ENCODE measurements at places on chromosomes 3 and 15.

DNA sequence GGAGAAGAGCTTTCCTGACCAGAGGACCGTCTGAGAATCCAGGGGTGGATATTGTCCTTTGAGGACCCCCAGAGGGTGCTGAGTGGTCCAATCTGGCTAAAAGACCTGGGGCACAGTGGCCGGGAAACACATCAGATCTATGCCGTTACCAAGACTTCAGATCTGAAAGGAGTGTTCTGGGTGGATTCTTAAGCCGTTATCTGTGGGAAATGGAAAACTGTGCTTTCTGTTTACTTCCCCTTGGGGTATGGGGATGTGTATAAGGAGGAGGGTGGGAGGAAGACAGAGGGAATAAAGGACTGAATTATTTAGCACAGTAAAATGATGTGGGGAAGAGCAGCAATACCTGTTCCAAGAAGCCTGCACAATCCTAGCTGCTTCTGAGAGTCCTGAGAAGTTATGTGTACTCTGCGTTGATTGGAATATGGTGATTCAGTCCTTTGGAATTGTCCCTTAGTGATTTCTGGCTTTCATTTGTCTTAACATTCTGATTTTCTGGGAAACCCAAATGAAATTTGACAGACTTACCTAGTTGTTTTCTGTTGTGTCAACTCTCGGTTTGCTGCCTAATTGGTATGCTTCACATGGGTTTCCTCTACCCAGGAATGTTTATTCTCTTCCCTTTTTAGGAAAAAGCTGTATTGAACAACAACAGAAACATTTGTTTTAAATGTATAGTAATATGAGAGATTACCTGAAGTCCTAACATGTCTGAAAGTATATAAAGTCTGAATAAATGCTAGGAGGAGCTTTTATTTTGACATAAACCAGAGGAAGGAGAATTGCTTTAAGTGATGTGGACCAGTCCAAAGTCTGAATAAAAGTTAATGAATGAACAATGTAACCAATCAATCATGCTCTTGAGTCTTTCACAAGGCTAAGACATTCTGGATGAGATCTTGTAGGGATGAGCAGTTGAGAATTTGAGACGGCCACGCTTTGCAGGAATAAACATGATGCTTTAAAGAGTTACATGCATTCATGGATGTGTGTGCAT, 427.1 kb upstream of the C2CD4B start:
- DNase-seq: no peak

DNA sequence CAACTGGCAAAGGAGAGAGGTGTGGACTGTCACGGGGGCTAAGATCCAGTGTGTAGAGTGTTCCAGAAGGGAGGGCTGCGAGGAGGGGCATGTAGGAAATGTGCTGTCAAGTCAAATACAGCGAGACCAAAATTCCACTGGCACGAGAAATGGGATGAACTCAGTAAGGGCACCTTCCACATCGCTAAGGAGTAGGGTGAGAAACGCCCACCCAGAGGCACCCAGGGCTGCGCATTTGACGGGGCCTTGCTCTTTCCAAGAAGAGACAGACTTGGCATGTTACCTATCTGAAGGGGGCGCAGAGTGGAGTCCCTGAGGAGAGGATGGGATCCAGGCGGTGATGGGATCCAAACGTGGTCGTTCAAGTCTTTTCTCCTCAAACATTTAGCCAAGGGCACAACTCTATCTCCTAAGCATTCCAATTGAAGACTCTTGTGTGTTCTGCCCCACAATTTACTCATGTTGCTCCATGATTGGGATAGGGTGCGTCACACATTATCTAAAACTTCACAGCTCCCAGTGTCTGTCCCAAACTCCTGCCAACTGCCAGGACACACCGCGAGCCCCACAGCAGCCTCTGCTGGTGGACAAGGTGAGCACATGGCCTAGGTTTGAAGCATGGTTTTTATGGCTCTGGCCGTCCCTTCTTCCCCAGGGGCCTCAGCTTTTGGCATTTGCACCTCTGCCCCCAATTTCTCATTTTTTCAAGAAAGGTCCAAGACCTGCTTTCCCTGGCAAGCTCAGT, 7.6 kb downstream of the SELENOS start:
- DNase-seq: no peak

DNA sequence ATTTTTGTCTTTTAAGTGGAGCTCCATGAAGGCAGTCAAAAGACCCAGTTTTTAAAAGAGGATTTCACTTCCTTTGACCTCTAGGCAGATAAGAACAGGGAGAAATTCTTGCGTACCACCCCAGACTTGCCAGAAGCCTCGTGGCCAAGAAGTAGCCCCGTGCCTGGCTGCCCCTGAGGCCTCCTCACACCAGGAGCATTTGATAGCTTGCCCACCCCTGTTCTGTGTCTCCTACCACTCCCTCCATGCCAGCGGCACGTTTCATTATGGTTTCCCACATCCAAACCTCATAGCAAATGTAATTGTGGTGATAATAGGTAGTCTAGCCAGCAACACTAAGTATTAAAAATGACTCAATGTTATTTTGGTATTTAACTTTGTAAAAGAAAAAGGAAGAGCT, 107.7 kb downstream of the GHSR start:
- DNase-seq: no peak

- DNase-seq: peak; percentile 33
Measured at GRCh38 chr15:69679623-69680228, 227.1 kb downstream of the RPLP1 start.

- no peak for DNase-seq
Measured at GRCh38 chr3:74282202-74282601, 332.3 kb downstream of the CNTN3 start.

DNA sequence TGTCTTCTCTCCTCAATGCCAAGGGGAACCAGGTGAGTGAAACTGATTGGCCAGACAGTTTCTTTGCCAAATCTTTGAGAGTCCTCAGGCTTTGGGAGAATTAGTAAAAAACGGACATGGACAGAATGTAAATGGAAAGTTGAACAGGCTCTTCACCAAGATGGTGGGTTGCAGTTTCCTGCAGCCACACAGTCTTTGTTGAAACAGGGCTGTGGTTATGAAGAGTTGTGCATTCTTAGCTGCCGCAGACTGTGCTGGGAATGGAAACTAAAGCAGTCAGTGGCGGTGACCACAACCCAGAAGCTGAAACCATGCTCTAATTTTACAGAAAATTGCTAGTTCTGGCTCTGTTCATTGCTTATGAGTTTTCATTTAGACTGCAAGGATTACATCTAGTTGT, 42.1 kb upstream of the TASOR start:
- peak; percentile 62 for DNase-seq

DNA sequence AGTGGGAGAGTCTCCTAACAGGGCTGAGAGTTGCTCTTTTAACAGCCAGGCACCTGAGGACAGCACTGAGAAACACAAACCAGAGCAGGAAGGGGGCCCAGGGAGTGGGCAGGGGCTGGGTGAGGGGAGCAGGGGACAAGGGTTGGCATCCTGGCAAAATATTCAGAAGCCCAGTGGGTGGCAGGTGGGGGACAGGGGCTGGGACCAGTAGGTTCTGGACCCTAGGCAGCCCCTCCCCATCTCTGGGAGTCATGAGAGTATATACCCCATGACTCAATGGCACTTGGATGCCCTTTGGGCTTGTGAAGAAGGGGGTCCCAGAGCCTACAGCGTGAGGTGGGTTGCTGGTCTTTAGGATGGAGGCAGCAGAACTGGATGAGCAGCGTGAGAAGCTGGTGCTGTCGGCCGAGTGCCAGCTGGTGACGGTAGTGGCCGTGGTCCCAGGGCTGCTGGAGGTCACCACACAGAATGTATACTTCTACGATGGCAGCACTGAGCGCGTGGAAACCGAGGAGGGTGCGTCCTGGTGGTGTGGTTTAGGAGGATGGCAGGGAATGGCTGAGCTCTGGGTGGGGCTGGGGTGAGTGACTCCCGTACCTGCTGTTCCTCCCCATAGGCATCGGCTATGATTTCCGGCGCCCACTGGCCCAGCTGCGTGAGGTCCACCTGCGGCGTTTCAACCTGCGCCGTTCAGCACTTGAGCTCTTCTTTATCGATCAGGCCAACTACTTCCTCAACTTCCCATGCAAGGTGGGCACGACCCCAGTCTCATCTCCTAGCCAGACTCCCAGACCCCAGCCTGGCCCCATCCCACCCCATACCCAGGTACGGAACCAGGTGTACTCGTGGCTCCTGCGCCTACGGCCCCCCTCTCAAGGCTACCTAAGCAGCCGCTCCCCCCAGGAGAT, 24.2 kb downstream of the NBEAL2 start:
- no peak for DNase-seq

GRCh38 chr3:189724356-189724755, 93.2 kb downstream of the TP63 start:
- DNase-seq: no peak

GRCh38 chr3:6732807-6733206, 128.1 kb upstream of the GRM7 start:
- DNase-seq: no peak

GRCh38 chr15:93974804-93975481, 256.4 kb upstream of the MCTP2 start:
- DNase-seq: no peak

DNA sequence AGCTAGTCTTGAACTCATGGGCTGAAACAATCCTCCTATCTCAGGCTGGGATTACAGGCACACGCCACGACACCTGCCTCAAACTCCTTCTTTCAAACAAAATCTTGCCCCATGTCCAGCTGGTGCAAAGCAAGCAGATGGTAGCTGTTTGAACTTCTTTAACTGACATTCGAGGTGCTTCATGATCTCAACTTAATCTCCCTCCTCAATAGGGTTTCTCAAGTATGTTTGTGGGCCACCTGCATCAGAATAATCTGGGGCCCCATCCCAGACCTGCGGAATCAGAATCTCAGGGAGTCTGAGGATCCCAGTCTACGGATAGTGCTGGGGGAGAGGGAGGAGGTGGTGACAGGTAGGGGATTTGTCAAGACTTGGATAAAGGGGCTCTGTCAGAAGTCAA, 20.9 kb upstream of the TRH start:
- DNase-seq: no peak

GRCh38 chr15:29698030-29698701, 124.1 kb downstream of the TJP1 start:
- no peak for DNase-seq

GRCh38 chr3:70003119-70003518, 3.6 kb downstream of the SAMMSON start:
- no peak for DNase-seq

- no peak for DNase-seq
Measured at GRCh38 chr3:13125092-13126015, 52.1 kb upstream of the IQSEC1 start.

DNA sequence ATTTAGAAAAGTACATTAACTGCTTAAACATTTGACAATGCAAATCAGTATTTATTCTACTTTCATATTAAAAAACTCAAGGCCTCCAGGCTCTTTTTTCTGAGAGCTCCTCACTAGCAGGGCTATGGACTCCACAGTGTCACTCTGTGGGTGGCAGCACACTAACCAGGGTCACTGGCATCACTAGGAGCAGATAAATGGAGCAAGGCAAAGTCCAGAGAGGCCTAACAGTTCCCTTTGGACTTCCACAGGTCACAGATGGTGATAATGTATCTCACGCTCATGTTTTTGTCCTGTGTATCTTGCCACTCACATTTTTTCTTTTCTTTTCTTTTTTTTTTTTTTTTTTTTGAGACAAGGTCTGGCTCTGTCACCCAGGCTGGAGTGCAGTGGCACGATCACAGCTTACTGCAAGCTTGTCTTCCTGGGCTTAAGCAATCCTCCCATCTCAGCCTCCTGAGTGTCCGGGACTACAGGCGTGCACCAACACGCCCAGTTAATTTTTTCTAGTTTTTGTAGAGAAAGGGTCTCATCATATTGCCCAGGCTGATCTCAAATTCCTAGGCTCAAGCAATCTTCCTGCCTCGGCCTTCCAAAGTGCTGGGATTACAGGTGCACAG, 7.8 kb downstream of the SPG21 start:
- no peak for DNase-seq

DNA sequence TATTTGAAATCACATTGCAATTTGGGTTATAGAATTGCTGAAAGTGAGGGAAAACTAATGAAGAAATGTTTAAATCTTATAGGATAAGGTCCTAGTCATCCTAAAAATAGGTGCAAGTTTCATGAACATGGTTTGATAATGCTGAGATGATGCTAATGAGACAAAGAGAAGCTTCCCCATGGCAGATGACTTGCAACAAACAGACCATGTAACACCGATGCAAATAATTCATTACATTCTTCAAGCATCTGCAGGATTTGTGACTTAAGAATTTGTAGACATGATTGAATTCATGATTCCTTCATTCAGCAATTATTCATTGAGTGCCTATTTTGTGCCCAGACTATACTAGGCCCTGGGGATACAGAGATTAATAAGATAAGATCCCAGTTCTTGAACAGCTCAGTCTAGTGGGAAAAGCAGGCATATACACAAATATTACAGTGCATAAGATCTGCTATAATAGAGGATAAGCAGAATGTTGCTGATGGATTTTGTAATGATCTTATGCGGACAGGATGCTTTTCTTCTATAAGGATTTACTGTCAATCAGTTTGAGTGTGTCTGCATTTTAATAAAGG, 367.9 kb upstream of the GBE1 start:
- no peak for DNase-seq

- DNase-seq: no peak
Measured at GRCh38 chr3:195736866-195737490, 16.2 kb downstream of the MUC20 start.

- DNase-seq: no peak
Measured at GRCh38 chr3:20546636-20547035, 360.6 kb upstream of the SGO1 start.

DNA sequence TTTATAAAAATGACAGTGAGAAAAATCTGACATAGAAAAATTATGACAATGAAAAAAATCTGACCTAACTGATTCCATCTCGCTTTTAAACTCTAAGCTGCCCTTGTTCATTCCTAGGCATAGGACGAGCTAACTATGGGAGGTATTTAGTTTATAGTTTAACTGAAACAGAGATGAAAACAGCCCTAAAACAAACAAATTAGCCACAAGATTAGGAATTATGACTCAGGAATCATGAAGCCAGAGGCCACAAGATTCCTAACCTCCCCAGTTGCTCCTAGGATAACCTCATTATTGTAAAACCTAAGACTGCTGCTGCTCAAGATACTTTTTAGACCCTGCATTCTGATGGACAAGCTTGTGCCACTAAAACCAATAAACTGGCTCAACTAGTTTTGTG, 122.7 kb upstream of the MNS1 start:
- no peak for DNase-seq

- DNase-seq: no peak
Measured at GRCh38 chr3:187852842-187853730, 107.8 kb upstream of the BCL6 start.

DNA sequence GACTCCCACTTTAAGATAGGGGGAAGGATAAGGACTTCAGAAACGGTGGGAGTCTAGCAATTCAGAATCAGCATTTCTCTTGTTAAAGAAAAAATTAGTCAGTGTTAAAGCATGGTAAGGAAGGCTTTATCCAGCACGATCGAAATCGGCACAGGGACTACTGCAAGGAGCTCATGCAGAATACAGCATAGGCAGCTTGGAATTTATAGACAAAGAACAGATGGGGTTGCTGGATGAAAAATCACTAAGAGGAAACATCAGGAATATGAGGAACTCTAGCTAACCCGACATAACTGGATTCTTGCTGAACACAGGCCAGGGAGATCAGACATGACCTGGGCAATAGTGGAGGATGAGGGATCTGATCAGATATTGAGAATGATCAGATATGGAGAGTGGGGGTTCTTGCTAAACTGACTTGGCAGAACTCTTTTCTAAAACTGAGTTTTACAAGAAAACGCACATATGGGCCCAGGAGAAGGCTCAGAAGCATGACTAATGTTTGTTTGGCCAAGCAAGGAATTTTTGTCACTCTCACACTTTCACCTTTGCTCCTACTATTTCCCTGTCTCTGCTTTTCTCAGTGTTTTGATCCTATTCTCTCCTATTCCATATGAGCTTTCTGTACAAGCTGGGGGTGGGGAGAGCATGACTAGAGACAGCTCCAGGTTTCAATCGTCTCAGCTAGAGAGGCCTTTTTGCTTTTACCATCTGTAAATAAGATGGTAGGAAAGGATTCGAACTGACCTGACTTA, 3.9 kb upstream of the PLCH1 start:
- DNase-seq: no peak
